ENCODE measurements at places on chromosomes 5 and 9.

- no peak for DNase-seq
Measured at GRCh38 chr5:177433658-177434217, 7.3 kb downstream of the GRK6 start.

GRCh38 chr5:59275510-59276324 lies 617.8 kb downstream of the PDE4D start:
- no peak for DNase-seq

- DNase-seq: peak; percentile 4
Measured at GRCh38 chr5:152593388-152593787, 188.3 kb upstream of the NMUR2 start.

- peak; percentile 33 for DNase-seq
Measured at GRCh38 chr9:76662476-76663281, 101.6 kb upstream of the PCA3 start.

GRCh38 chr5:172106511-172107356 lies 81.3 kb downstream of the STK10 start:
- DNase-seq: no peak

DNA sequence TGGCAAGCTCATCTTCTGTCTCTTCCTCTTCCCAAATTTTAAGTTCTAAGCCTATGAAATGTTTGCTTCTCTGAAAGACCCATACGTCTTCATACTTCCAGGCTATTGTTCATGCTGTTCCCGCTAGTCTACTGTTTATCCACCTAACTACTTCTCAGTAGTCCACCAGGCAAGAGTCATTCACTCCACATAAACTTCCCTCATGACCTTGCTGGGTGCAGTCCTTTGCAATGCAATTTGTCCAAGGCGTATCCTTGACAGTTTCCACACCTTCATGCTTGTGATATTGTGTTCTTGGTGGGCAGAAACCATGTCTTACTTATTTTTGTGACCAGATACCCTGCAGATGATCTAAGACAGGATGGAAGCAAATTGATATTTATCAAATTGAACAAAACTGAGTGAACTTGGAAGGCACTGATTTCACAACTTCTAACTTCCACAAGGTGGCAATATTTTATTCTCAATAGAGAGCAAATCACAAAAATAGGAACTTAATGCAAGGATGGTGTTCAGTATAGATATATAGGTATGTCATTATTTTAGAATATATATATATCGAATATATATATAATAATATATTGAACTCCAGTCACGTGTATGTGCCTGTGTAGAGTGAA lies 30.3 kb downstream of the TYRP1 start:
- DNase-seq: no peak

DNA sequence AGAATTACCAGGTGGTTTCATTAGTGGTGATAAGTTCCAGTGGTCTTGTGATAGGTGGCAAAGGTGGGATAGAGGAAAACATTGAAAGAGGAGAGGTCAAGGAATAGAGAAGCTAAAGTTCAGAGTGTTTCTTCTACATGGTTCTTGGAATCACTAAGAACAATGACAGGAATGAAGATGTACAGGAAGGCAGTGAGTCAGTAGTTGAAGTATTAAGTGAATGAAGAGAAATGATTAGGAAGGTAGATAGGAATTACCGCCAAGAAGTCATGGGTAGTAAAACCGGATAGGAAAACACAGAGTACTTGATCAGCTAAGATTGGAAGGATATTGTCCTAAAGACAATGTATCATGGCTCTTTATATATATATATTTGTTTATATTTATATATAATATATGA lies 37.9 kb upstream of the RASA1 start:
- no peak for DNase-seq

DNA sequence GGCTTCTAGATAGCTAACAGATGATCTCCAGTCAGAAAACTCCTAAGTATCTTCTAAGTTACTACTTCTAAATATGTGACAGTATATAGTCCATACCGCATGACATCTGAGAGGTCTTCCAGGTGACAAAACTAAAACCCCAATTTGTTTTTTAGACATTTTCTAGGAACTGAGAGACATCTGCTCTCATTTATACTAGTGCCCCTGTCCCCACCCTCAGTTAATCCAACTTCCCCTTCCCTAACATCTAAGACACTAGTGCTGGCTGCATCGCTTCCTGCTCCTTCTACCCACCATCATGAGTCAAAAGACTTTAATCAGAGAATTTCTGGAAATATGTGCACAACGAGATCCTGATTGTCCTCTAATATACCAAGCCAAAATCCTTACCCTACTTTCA lies 37.9 kb downstream of the FBXW11 start:
- DNase-seq: no peak

GRCh38 chr5:151005187-151005949 lies 15.0 kb upstream of the GPX3 start:
- no peak for DNase-seq

- no peak for DNase-seq
Measured at GRCh38 chr5:9212605-9213004, 333.3 kb downstream of the SEMA5A start.

DNA sequence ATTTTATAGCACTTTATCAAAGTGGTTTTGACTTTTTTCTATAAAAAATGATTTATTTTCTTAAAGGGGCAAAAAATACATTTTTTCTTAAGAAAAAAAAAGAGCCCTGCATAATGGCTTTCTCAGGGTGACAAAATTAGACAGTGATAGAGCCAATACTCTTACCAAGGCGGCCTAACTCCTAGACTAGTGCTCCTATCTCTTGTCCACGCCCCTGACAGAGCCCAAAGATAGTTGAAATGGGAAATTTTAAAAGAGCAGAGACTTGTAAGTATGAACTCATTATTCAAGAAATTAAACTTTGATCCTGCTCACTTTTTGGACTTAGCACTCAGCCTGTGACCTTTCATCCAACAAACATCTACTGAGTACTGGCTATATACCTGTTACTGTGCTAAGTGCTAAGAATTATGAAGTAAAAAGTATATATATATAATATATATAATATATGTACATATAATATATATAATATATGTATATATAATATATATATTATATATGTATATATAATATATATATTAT lies 1.2 kb downstream of the INVS start:
- DNase-seq: no peak

DNA sequence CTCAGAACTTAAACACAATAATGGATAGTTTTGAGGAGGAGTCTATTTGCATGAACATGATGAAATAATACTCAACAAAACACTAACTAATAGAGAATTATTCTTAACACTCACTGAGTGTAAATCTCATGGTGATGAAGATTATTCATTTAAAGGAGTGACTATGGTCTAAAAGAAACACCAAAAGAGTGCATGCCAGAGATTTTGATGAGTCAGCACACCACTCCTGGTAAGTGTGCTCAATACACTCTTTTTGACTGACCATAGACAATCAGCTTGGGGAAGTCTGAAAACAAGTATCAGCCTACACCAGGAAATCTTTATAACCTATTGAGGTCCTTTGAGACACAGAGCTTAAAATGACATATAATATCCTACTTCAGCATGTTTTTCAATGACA lies 6.8 kb upstream of the FST start:
- DNase-seq: no peak

DNA sequence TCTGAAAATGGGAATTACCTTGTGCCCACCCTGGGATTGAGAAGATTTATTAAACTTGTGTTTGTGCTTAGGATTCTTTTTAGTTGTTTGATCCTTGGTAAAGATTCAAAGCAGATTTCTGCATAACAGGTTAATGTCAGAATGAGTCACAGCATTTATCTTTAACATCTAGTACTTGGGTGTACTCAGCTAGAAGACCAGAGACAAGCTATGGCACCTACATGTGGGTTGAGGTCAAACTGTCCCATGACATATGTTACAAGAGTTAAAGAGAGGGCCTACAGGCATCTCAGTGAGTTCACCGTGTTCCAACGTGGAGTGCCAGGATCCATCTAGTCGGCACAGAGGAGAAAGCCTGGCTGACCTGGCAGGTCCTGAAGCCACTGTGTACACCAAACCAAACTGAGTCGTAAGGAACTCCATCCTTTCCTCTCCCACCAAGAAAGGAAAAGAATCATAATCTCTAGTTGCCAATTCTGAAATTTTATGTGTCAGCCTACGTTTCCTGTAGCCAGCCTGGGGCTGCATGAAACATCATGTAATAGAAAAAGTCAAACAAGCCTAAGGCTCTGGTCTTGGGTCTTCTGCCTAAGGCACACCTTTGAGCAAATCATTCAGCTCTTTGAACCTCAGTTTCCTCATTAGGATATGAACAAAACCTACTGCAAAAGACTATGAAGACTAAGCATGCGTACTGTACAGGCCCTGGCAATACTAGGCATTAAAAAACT lies 73.7 kb downstream of the RCL1 start:
- DNase-seq: no peak

DNA sequence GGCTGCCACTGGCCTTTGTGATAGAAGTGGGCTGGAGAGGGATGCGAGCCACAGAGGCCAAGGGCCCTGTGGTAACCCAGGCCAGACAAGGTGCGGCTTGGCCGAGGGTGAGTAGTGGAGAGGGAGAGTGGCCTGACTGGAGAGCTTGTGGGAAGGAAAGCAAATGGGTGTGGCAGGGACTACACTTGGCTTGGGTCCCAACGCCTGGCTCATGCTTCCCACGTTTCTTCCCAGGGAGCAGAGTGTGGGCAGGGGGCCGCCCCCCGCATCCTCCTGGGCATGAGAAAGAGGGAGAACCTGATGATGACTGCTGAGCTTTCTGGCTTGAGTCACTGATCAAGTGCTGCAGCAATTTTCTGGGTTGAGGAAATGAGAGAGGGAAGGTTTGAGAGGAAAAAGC lies 95.7 kb downstream of the ANKH start:
- no peak for DNase-seq

- DNase-seq: no peak
Measured at GRCh38 chr9:81540142-81540710, 149.1 kb downstream of the TLE1 start.

GRCh38 chr9:132214027-132214622 lies 52.3 kb downstream of the NTNG2 start:
- no peak for DNase-seq

DNA sequence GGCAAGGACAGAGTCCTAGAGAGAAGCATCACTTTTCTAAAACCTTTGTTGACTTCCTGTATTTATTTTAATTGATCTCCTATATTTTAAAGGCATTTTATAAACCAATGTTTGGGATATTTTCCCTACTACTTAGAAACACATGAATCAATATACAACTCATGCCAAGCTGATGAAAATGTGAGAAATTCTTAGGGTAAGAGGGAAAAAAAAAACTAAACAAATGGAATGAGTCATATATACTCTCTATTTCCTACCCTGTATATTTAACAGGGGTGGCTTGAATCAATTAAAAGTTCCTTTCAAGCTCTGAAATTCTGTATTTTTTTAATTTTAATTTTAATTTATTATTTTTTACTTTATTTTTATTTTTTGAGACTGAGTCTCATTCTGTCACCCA lies 19.6 kb downstream of the BAAT start:
- no peak for DNase-seq

DNA sequence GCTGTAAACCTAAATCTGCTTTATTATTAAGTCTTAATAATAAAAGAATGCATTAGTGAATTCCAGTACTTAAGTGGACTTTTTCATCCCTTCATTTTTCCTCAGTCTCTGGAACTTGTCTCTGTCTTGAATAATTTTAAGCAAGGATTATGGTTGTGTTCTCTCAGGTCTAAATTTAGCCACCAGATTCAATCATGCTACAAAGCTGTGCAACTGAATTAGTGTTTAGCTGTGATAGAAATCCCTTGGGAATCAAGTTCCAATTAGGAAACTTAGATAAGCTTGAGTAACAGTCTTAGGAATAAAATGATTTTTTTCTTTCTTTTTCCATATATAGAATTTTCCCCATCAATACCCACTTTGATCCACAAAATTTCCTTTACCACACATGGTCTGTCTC lies 104.3 kb downstream of the PLPPR1 start:
- no peak for DNase-seq

GRCh38 chr5:54171645-54172384 lies 138.6 kb downstream of the ARL15 start:
- peak; percentile 73 for DNase-seq

GRCh38 chr9:129840034-129840433 lies 4.8 kb downstream of the USP20 start:
- DNase-seq: peak; percentile 69

- DNase-seq: no peak
Measured at GRCh38 chr5:38443390-38443789, 113.1 kb downstream of the LIFR start.

- DNase-seq: no peak
Measured at GRCh38 chr5:161256957-161257356, 289.6 kb downstream of the GABRB2 start.

- peak; percentile 40 for DNase-seq
Measured at GRCh38 chr9:123326662-123327093, 29.3 kb upstream of the CRB2 start.

DNA sequence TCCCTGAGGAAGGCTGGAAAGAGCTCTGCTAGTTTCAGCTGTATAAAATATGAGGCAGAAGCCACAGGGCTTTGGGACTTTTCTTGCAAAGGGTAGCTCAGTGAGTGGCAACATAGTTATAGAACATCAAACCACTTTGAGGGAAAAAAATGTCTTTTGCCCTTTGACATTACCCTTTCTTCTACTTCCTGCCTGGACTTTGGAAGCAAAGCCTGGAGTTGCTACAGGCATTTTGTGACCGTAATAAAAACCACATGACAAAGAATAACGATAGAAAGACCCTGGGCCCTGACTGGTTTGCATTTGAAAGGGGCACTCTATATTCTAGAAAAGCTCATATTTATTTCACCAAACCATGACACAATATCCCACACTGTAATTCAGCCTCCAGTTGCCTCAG lies 440.9 kb downstream of the DIRAS2 start:
- no peak for DNase-seq

- DNase-seq: no peak
Measured at GRCh38 chr9:113622600-113623400, 159.3 kb downstream of the RGS3 start.

DNA sequence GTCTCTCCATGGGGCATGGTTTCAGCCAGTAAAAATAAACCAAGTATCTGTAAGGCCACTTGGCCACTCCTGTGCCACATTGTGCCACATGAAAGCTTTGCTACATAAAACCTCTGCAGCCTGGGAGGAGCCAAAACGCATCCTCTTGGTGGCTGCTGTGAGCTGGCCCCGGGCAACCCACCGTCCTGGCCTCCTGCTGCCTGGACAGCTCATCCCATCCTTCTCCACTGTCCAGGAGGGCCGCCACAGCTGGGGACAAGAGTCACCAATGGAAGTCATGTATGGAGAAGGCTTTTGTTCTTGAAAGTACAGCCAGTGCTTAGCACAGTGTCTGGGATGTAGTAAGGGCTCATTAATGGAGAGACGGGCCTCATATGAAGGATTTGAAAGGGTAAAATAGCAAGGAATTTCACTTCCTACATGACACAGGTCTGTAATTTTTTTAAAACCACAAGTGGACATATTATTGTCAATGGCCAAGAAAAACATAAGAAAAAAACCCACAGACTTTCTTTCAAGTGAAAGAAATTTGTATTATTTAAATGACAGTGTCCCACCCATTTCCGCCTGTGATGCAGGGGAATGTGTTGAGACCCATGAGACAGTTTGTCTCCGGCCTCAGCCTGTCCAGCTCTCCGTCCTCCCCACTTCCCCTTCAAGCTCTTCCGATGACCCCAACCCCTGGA lies 6.6 kb downstream of the PTGES start:
- DNase-seq: no peak

- DNase-seq: no peak
Measured at GRCh38 chr5:80885396-80886000, 74.7 kb upstream of the RASGRF2 start.

Data from Jurkat, Clone E6-1 (cell line).